GM23248 (cell line): ENCODE measurements at places on chromosomes 16 and 17. TPM values are rescaled to one million over a fixed set of nuclear protein-coding genes. Genes with fewer than 3 reads are reported as not detected.
A peak's percentile ranks its signal among the peaks of the same experiment; 100 is the strongest.

The ACSM5 gene
- total RNA-seq: not detected in 2 replicates

The LGALS9C gene
- not detected in 2 replicates for total RNA-seq

The MSI2 gene
- 17.9 and 18.2 TPM in 2 replicates for total RNA-seq

- no peak overlapping the region for H3K4me3 ChIP-seq
- peak; percentile 21 for DNase-seq
- no peaks in the 10 kb centered on the region for H3K36me3 ChIP-seq
- no peak overlapping the region for H3K27ac ChIP-seq
Measured at GRCh38 chr16:9258423-9259051, 167.1 kb downstream of the HAPSTR1 start.

GRCh38 chr17:81400996-81401722, 5.9 kb downstream of the BAHCC1 start:
- no peaks in the 10 kb centered on the region for H3K27me3 ChIP-seq
- H3K36me3 ChIP-seq: no peaks in the 10 kb centered on the region
- peak overlapping the region; percentile 88 for H3K27ac ChIP-seq
- DNase-seq: peak; percentile 47

DNA sequence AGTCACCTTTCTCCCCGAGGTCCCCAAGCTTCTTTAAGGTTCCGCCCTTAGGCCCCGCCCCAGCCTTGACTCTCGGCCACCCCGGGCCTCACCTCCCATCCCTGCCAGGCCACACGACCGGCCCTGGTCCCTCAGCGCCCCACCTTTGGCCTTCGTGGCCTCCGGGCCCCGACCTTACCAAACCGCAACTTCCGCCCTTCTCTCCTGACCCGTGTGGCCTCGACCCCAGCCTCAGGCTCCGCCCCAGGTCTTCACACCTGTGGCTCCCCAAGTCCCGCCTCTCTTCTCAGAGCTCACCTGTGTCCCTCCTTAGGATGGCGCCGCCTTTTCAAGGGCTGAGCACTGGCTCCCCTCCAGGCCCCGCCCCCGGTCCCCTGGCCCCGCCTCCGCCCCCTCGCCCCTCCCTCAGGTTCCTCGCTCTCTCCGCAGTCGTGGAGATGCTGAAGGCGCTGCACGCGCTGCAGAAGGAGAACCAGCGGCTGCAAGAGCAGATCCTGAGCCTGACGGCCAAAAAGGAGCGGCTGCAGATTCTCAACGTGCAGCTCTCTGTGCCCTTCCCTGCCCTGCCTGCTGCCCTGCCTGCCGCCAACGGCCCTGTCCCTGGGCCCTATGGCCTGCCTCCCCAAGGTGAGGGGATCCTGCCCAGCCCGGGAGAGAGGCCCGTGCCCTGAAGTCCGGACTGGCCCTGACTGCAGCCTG, 10.0 kb upstream of the CISD3 start:
- no peaks in the 10 kb centered on the region for H3K4me1 ChIP-seq
- H3K36me3 ChIP-seq: no peaks in the 10 kb centered on the region; the same call in 1 of the 2 replicates
- H3K4me3 ChIP-seq: no peak overlapping the region
- DNase-seq: no peak
- H3K27ac ChIP-seq: no peak overlapping the region

The KRTAP4-8 gene
- not detected in 2 replicates for total RNA-seq

DNA sequence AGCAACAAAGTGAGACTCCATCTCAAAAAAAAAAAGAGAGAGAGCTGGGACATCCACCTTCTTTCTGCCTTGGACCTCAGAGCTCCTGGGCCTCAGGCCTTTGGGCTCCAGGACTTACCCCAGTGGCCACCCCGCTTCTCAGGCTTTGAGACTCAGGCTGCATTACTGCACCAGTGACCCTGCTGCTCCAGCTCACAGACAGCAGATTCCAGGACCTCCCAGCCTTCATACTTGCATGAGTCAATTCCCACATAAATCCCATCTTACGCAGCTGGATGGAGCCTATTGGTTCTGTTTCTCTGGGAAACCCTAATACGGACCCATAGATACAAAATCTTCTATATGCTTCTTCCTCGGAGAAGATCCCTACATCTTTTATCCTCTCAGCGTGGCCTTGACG, 2.1 kb upstream of the CEP295NL start:
- no peak overlapping the region for H3K27ac ChIP-seq
- no peak for DNase-seq
- H3K27me3 ChIP-seq: no peaks in the 10 kb centered on the region
- H3K4me3 ChIP-seq: no peak overlapping the region

The RFNG gene
- total RNA-seq: 59.8 and 61.2 TPM in 2 replicates

DNA sequence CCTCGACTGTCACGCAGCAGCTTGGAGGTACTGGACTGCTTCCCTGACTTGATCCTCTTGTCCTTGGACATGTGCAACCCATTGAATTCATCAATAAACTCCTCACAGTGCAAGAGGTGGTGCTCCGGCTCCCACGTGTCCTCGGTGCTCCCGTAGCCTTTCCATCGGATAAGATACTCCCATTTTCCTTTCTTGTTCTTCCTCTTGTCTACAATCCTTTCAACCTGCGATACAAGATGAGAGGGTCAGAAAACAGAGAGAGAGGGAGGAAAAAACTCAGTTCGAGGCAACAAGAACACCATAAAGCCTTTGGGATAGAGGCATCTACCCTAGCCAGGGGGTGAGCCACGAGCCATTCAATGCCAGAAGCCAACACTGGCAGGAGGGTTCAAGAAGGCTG, 119.5 kb downstream of the CDYL2 start:
- no peak for DNase-seq
- H3K4me3 ChIP-seq: no peak overlapping the region
- peaks cover 14% of the 10 kb centered on the region for H3K4me1 ChIP-seq
- no peaks in the 10 kb centered on the region for H3K36me3 ChIP-seq
